ENCODE measurements at places on chromosomes 4 and X. TPM values are rescaled to one million over a fixed set of nuclear protein-coding genes. Genes with fewer than 3 reads are reported as not detected.
A peak's percentile ranks its signal among the peaks of the same experiment; 100 is the strongest.

The DNAAF6 gene
- total RNA-seq = not detected

The PABPC1L2B gene
- total RNA-seq = 0.06 TPM

The KLHL8 gene
- 9.6 TPM for total RNA-seq

The L1CAM gene
- total RNA-seq = 7.4 TPM

DNA sequence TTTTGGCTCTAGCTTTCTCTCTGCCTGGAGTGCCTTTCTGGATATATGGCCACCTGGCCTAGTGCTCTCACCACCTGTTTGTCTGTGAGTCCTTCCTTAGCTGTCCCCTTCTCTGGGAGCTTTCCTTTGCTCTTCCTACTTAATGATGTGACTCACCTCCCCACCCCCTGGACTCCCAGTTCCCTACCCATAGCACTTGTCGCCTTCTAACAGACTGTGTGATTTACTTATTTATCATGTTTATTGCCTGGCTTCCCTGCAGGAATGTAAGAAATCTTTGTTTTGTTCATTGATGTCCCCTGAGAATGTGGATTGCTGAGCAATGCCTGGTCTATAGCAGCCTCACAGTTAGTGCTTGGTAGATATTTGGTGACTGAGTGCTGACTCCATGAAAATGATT lies 18.9 kb downstream of the ADD1 start:
- peak; percentile 46 for DNase-seq

GRCh38 chr4:141158219-141158618 lies 24.9 kb upstream of the RNF150 start:
- no peak for DNase-seq

GRCh38 chr4:173860094-173860493 lies 330.1 kb upstream of the HAND2 start:
- no peak for DNase-seq

GRCh38 chr4:22299678-22300077 lies 216.2 kb downstream of the ADGRA3 start:
- DNase-seq = no peak

GRCh38 chr4:133555671-133556070 lies 406.6 kb downstream of the PCDH10 start:
- DNase-seq = no peak

GRCh38 chr4:53714236-53715140 lies 123.2 kb upstream of the LNX1 start:
- DNase-seq = no peak

GRCh38 chrX:69000877-69001276 lies 164.4 kb downstream of the PJA1 start:
- DNase-seq = no peak

DNA sequence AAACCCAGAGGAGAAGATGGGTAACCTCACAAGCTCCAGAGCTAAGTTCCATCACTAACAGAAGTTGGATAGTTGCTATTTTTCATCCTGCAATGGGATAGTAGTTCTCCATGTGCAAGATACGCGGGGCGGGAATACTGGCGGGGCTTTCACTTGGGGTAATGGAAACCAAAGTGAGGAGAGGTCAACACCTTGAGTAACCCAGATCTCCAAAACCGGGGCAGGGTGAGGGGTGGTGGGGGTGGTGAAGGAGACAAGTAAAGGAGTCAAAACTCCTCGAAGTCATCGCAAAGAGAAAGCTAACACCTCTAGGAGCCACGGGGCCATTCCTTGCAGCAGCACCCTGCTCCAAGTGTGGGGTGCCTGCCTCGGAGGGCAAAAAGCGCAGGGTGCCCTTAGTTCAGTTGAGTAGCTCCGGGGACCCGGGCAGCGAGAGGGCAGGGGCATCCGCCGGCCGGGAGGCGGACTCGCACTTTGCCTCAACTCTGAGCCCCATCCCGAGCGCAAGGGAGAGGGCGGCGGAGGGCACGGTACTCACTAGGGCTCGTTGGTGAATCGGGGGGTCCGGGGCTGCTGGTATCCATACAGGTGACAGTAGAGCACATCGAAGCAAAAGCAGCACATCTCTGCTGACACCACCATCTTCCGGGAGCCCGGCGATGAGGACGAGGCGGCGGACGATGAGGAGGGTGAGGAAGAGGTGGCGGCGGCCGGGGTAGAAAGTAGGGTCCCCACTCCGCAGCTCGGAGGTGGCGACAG lies 645 bp downstream of the AMMECR1 start:
- peak; percentile 23 for DNase-seq

Measured in Daoy (cell line).